ENCODE measurements at places on chromosomes 6 and 20.

- no peak for DNase-seq
Measured at GRCh38 chr6:65191471-65191870, 515.6 kb downstream of the EYS start.

DNA sequence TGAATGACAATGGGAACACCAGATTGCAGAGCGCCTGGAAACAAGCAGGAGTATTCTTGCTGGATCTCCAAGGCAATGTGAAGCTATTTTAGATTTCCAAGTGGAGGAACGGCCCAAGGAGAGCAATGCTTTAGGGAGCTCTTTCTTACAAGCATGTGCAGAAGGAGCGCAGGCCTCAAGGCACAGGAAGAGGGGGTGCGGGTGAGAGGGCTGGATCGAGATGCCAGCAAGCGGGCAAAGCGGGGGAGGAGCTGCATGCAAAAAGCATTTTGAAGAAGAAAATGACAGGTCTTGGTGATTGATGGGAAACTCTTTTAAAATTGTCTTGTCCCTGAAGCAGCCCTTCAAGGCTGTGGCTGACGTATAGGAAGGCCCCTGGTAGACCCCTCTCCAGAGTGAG is 171.9 kb downstream of the QRSL1 start:
- no peak for DNase-seq

DNA sequence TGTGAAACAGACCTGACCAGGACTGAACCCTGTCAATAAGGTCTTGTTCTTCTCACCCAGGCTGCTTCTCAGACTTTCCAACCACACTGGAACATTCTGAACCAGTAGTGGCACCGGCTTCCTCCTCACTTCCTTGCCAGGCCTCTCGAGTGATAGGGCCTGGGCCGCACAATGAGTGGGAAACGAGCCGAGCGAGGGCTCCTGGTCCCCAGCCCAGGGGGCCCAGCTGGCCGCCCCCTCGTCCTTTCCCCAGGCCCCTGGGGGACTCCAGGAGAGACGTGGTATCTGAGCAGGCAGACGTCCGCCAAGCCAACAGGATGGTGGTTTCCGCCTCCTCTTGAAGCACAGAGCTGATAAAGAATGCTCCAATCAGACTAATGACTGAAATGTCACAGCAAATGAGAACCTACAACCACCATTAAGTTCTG is 117.9 kb downstream of the GMDS start:
- DNase-seq, result no peak

GRCh38 chr6:132401618-132402285 is 477 bp upstream of the MOXD1 start:
- no peak for DNase-seq

Data from KBM-7 (cell line).